ENCODE measurements at places on chromosomes 13 and 19.

- DNase-seq = no peak
Observed at GRCh38 chr13:91211510-91211909, 136.0 kb upstream of the MIR17HG start.

- DNase-seq = no peak
Observed at GRCh38 chr19:30686826-30687566, 314.8 kb downstream of the ZNF536 start.

DNA sequence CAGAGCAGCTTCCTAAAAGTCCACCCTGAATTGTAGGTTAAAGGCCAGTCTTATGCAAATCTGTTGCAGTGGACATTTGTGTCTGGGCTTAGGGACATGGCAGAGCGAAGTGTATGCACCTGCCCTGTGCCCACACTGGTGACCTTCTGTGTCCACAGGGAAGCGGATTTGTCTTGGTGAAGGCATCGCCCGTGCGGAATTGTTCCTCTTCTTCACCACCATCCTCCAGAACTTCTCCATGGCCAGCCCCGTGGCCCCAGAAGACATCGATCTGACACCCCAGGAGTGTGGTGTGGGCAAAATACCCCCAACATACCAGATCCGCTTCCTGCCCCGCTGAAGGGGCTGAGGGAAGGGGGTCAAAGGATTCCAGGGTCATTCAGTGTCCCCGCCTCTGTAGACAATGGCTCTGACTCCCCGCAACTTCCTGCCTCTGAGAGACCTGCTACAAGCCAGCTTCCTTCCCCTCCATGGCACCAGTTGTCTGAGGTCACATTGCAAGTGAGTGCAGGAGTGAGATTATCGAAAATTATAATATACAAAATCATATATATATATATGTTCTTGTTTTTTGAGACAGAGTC is 25.5 kb downstream of the CYP2B6 start:
- DNase-seq = no peak

GRCh38 chr13:98237331-98237730 is 60.3 kb upstream of the RNF113B start:
- no peak for DNase-seq

- peak; percentile 12 for DNase-seq
Observed at GRCh38 chr19:38792250-38793111, 3.5 kb downstream of the LGALS7B start.

GRCh38 chr19:13817018-13817614 is 21.9 kb downstream of the ZSWIM4 start:
- no peak for DNase-seq

GRCh38 chr13:90838317-90838960 is 509.0 kb upstream of the MIR17HG start:
- DNase-seq = no peak

DNA sequence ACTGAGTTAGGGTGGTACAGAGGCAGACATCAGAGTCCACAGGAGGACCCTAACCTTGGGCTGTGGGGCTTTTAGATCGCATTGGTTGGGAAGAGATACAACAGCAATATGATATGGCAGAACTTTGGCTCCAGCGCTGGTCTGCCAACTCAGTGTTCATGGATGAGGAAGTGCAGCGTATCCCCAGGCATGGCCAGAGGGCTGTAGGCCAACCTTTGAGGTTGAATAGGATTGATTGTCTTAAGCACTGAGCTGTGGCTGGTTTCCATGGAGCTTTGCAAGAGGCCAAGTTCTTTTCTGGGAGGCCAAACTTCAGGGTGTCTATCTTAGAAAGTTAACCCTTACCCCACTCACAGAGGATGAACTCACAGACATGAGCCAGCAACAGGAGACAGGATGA is 144.1 kb upstream of the TMTC4 start:
- DNase-seq = no peak

GRCh38 chr19:39533003-39533512 is 406 bp upstream of the EID2B start:
- DNase-seq = no peak

GRCh38 chr19:33048806-33049676 is 15.6 kb downstream of the RHPN2 start:
- DNase-seq = no peak

DNA sequence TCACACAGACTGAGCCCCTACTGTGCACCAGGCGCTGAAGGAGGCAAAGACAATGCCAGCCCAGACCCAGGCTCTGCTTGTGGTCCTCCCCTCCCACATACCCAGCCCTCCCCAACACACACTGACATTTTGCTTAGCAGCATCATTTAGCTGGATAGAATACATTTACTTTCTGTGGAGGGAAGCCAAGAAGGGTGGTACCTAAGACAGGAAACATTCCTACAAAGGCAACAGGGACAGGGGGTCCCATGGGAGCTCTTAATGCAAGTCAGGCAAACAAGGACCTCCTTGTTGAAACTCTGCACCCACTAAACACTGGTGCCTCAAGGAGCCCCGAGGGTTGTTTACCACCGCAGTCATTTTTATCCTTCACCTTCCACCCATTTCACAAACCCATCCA is 77.0 kb upstream of the ZNF507 start:
- DNase-seq = no peak

GRCh38 chr19:18171605-18172327 is 1.8 kb upstream of the IFI30 start:
- no peak for DNase-seq

DNA sequence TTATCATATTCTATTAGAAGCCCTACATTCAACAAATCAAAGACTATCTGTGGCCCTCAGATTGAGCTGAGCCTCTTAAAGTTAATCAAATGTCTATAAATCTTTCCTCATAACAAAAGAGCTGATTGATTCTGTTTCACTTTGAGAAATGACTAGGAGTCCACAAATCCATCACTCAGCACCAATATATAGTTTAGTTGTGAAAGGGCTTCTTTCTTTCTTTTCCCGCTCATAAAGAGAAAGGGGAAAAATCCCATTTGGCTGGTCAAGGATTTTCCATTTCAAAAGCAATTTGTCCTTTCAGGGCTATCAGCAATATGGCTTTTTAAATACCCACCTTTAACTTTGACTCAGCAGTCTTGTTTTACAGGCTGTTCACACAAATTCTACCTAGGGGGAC is 408.5 kb upstream of the PCDH20 start:
- no peak for DNase-seq

- DNase-seq = no peak
Observed at GRCh38 chr13:48476215-48476614, 56.7 kb downstream of the RCBTB2 start.

DNA sequence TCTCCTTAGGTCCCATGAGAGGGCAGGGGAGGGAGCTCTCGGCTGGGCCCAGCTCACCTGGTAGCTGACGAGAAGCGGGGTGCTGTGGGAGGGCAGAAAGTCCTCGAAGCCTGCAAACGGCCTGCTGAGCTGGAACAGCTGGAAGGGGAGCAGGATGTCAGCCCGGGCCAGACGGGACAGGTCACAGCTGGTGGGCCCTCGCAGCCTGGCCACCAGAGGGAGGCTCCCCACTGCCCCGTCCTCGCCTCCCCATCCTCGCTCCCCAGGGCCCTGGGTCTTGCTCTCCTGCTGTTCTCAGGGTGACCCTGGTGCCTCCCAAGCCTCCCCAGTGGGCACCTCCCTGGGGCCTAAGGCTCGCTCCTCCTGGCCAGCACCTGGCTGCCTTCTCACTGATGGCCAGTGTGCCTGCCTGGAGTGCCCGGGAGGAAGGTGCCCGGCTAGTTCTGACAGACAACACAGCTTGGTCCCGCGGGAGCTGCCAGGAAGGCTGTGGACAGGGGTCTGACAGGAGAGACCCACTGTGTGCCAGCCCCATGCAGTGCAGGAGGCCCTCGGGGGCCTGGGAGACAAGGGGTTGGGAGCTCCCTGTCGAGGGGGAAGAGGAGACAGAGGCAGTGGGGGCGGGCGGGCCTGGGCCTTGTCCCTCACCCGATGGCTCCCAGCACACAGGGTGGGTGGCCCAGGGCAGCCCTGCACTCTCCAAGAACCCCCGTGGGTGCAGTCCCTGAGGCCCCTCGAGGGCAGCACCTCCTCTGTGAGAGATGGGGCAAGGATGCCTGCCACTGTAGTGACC is 20.3 kb downstream of the GPX4 start:
- DNase-seq = no peak

- DNase-seq = no peak
Observed at GRCh38 chr13:43365039-43365344, 341.6 kb downstream of the DNAJC15 start.

- no peak for DNase-seq
Observed at GRCh38 chr19:40703029-40703755, 12.7 kb upstream of the NUMBL start.

DNA sequence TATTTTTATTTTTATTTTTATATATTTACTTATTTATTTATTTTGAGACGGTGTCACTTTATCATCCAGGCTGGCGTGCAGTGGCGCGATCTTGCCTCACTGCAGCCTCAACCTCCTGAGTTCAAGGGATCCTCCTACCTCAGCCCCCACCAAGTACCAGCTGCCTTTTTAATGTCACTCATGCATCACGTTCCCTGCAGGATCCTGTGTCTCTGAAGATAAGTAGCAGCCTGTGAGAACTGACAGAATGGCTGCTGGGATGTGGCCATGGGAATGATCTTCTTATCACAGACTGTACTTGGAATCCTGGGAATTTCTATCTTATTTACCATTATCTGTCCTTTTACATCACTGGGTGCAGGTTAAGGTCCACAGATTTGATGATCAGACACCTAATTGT is 9.2 kb upstream of the ZNF761 start:
- DNase-seq = no peak

DNA sequence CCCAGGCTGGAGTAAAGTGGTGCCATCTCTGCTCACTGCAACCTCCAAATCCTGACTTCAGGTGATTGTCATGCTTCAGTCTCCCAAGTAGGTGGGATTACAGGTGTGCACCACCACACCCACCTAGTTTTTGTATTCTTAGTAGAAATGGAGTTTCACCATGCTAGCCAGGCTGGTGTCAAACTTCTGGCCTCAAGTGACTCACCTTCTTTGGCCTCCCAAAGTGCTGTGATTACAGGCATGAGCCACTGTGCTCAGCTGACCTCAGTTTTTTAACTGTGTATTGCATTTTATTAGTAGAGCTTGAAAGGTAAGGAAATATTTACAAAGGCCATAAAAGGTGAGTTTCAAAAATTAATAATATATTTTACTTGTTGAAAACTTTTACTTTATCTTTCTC is 2.3 kb downstream of the ZNF726 start:
- DNase-seq = no peak

GRCh38 chr13:42553098-42554046 is 20.6 kb upstream of the TNFSF11 start:
- no peak for DNase-seq

DNA sequence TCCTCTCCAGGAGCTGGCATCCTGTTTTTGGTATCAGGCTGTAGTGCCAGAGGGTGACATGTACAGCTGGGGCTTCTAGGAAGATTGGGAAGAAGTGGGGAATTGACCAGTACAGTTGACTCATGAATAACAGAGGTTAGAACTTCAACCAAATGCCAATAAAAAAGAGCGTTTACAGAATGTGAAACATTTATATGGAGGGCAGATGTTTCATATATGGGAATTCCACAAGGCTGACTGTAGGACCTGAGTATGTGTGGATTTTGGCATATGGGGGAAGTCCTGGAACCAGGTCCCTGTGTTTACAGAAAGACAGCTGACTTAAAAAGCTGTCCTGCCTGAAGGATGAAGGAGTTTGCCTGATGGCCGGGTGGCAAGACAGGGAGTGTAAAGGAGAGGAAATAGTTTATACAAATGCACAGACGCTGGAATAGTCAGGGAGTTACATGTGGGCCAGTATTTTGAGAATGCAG is 5.2 kb downstream of the CHAMP1 start:
- DNase-seq = no peak

- no peak for DNase-seq
Observed at GRCh38 chr13:99752373-99752772, 219.2 kb downstream of the ZIC5 start.

- no peak for DNase-seq
Observed at GRCh38 chr19:58460039-58460438, 6.8 kb upstream of the ZNF324 start.

DNA sequence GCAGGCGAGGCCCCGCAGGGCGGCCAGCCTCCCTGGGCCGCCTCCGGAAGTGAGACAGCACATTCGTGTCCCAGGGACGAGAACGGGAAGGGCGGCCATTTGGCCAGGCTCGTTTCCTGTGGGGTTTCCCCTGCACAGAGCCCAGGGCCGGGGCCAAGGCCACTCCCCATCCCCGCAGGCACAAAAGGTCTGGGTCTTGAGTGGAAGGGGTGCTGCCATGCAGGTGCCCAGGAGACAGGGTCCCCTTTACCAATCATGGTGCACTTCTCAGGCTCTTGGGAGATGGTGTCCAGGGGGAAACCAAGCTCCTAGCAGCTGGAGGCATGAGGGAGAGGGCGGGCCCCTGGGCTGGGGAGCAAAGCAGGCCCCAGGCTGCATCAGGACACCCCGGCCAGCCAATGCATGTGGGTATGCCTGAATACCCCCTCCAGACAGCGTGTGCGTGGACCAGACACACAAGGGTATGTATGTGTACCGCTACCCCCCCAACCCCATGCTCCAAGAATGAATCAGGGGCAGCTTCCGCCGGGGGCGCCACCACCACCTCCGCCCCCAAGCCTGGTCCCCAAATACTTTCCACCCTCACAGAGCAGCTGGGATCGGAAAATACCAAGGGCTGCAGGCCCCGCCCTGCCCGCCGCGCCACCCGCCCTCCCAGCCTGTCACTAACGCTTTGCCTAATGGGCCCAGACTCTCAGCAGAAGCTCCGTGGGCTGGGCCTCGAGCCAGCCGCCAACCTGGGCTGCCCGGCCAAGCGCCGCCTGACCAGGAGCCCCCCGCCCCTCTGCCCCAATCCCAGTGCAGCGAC is 37.6 kb upstream of the NANOS3 start:
- DNase-seq = peak; percentile 72

- no peak for DNase-seq
Observed at GRCh38 chr13:100269837-100270236, 180.9 kb downstream of the PCCA start.

- DNase-seq = no peak
Observed at GRCh38 chr13:95153647-95154412, 147.4 kb downstream of the ABCC4 start.

DNA sequence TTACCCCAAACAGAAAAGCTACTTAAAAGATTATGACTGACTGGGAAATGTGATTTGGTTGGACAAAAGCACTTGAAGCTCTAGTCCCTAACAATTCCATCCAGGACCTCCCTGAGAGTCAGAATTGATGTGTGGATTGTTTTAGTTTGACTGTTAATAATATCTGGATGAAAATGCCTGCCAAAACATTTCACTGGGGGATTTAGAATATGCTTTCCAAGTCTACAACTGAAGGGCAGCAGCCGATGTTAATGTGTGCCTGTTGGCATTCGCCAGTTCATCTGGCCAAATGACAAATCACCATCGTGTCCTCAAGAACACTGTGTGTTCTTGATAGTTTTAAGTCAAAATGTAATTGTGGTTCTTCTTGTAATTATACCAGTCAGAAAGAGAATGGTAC is 76.0 kb upstream of the TSC22D1 start:
- DNase-seq = no peak

DNA sequence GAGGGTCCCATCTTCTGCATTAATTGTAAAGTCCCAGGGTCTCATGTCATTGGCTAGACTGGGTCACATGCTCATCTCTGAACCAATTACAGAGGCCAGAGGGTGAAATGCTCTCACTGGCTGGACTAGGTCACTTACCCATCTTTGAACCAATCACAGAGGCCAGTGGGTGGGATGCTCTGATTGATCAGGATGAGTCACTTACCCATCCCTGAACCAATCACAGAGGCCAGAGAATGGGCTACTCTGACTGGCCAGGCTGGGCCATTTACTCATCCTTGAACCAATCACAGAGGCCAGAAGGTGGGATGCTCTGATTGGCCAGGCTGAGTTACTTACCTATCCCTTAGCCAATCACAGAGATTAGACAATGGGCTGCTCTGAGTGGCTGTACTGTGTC is 5.3 kb downstream of the MISP start:
- DNase-seq = no peak

GRCh38 chr13:78398743-78399410 is 204.5 kb downstream of the POU4F1 start:
- no peak for DNase-seq

All from naive thymus-derived CD8-positive, alpha-beta T cell (primary cell).